ENCODE measurements at places on chromosomes 4 and X.

DNA sequence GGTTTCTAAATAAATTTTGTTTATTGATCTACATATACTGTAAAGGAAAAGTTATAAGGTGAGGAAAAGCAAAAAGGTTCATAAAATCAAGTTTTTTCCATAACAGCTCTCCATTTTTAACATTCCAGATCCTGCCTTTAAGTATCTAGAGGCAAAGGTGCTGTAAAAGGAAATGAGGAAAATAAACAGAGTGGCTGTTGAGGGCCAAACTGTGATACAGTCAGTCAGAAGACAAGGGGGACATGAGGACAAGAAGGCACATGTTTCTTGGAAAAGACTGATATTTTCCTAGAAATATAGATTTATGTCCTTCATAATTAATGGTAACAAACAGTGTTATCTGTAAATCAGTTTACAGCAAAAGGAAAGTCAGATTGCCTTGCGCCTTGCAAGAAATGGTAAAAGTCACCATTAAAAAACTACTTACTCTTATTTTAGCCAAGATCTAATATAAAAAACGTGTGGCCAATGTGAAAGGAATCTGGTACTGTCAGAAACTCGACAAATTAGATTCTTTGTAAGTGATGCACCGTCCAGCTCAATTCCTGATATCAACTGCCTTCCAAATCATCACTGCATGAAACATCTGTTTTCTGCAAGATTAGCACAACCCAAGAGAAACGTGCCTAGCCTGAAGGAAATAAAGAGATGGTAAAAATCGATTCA, 34.0 kb upstream of the VEGFD start:
- no peak for DNase-seq

GRCh38 chr4:101191302-101192098, 155.8 kb downstream of the PPP3CA start:
- DNase-seq = no peak

DNA sequence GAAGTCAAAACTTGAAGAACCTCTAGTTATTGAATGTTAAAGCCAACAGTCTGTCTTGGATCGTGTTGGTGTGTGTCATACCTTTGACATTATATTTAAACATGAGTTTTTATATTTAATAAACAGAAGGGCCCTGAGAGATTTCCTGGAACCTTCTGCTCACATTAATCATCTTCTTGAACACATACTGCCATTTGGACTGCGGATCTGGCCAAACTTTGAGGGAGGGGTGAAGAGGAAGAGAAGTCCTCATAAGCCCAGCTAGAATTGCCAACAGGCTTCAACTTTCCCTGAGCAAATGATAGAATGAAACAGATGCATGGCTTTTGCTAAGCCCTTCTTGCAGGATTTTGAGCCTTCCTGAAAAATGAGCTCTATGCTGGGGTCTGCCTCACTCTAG, 27.4 kb downstream of the CCKAR start:
- DNase-seq = no peak

GRCh38 chr4:102592256-102592655, 91.1 kb downstream of the NFKB1 start:
- no peak for DNase-seq

GRCh38 chr4:109972786-109973528, 60.3 kb downstream of the EGF start:
- no peak for DNase-seq

DNA sequence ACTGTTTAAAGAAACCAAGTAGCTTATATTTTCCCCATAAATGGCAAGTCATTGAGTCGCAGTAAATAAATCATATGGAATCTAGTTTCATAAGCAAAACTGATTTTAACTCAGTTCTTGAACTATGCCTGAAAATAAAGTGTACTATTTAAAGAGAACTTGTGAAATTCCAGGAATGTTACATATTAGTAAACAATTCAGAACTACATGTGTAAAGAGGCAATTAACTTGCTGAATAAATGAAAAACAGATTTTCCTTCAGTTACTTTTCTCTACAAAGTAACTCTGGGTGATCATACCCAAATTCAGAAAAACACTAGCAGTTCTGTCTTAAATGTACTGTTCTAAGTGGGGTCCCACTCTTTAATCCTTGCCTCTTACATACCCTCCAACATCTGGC, 236.1 kb upstream of the EDNRA start:
- no peak for DNase-seq

DNA sequence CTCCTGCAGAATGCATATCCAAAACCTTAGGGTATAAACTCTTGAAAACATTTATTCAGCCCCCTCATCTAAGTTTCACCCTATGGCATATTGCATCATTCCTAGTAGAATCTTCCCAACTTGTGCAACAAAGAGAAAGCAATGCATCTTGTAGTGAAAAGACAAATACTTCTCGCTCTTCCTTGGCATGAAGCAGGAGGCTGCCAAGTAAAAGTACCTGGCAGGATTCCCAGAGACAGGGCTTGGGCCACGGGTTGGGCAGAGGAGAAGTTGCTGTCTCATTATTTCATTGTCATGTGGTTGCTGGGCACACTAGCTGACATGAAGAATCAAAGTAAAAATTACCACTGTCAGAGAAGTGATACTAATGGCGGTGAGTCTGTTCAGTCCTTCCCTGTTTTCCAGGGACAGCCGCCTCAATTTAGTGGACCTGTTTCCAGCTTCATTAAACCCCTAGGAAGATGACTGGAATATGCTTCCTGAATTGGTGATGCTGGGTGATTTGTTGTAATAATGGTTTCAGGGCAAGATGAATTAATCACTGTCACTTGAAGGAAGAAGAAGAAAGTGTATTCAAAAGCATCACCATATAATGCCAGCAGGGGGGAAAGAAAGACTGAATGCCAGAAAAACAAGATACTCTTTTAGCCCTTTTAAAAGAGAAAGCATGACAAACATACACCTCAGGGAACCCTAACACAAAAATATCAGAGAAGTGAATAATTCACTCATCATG, 380.5 kb upstream of the IGFBP7 start:
- no peak for DNase-seq

DNA sequence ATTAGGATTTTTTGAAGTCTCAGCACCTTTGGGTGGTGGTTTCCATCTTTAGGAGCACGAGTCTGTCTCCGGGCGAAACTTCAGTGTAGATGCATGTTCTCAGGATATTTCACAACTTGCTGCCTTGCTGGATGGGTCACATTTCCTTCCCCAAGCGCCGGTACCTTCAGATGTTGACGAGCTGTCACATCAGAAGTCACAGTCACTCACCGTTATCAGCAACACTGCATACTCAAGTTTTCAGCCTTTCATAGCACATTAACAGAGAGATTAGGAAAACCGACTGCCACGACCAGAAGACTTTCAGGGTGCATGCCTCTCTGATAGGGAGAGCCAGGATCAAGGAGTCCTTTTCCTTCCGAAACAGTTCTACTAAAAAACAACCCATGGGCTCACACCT, 77.8 kb downstream of the SHROOM2 start:
- no peak for DNase-seq

GRCh38 chrX:113522814-113523213, 682.2 kb upstream of the AMOT start:
- no peak for DNase-seq

DNA sequence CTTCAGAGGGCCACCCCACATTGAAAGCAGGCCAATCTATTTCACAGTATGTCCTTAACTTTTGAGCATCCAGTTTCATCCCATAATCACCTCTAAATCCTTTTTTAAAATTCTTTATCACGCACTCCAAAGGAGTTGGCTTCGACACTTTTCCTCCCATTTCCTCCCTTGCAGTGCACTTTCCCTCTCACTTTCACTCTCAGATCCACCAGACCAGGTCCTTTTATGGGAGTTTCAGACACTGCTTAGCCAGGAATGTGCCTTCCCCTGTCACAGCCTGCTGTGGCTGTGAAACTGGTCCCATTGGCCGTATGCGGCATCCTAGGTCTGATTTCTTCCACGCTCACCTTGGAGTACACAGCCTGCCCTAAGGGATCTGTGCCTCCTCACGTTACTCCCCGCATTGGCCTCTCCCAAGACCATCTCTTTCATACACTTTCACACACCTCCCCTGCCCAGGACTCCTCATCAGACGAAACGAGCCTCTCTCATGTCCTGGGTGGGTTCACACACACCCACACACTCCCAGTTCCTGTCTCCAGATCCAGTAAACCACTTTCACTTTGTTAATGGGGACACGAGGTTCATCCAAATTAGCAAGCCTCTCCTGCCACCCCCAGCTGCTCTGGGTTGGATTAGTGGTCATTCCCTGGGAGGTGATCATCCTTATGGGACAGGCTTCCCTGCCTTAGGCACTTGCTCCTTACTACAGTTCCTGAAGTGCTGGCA, 10.0 kb upstream of the RHOXF2B start:
- no peak for DNase-seq

GRCh38 chr4:153156721-153157120, 47.5 kb upstream of the TRIM2 start:
- DNase-seq = no peak

- DNase-seq = no peak
These were observed 74.3 kb downstream of the TMEM156 start for GRCh38 chr4:38957893-38958292.

- no peak for DNase-seq
These were observed 7.0 kb upstream of the TRPC5OS start for GRCh38 chrX:111868726-111869638.

- no peak for DNase-seq
These were observed 124.1 kb upstream of the WDR1 start for GRCh38 chr4:10240691-10241090.

GRCh38 chr4:67576059-67576466, 17.5 kb downstream of the STAP1 start:
- no peak for DNase-seq

GRCh38 chr4:129109965-129110824, 14.2 kb downstream of the C4orf33 start:
- no peak for DNase-seq

DNA sequence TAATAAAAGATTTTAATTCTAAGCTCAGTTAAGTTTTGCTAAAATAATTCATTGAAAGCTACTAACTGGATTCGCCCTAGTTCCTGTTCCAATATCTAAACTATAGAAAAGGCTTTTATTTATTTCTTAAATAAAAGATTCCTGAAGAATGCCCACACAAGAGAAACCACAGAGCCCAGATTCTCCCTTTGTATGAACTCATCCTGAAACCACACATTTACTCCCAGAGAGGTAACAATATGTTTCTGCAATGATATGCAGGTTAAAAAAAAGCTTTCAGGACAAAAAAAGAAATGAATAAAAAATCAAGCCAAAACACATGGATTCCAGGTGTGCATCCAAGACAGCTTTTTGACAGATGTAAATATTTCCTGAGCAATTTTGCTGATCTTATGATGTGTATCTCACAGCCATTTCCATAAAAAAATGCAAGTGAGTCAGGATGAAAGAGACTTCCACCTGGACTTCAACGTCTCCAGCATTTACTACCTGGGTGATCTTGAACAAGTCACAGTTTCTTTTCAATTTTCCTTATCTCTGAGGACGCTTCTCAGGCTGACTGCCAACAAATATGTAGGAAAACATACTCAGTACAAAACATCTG, 234.4 kb upstream of the FAT1 start:
- DNase-seq = no peak

Data from NCI-H2081 treated with DMSO at 0.1 percent for 48 hours (cell line).